Fibroblast of lung (primary cell): ENCODE measurements at places on chromosomes 2 and 18.
A peak's percentile ranks its signal among the peaks of the same experiment; 100 is the strongest.

DNA sequence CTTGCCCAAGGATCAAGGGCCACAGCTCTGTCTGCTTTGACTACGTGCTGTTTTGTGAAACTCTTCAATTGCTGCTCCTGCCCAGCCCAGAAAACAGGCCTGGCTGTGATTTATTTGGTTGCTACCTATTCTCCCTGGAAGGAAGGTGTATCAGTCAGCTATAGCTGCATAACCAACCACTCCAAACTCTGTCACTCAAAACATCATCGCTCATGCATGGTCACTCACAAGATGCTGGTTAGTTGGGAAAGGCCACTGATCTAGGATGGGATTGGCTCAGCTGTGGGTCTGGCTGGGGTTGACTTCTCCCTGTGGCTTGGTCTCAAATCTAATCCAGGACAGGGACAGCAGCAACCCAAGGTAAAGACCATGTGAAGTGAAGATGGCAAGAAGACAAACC lies 14.6 kb downstream of the TEX51 start:
- no peak for DNase-seq

GRCh38 chr18:44691148-44691925 lies 10.6 kb downstream of the SETBP1 start:
- DNase-seq: no peak

DNA sequence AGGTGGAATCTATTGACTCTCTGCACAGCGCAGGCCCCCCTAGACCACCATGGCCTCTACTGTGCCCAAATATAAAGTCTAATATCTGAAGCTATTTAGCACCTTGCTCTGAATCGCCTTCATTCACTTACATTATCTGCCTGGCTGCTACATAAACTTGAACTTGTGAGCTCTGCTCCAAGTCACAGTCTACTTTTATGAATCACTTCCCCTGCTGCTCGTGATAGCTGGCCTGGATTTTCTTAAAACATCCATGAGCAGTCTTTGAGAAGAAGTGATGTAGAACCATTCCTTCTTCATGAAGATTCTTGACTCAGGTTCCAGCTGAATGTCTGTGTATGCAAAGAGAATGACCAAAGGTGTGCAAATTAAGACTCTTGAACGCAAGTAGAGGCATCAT lies 359.5 kb downstream of the RND3 start:
- no peak for DNase-seq

DNA sequence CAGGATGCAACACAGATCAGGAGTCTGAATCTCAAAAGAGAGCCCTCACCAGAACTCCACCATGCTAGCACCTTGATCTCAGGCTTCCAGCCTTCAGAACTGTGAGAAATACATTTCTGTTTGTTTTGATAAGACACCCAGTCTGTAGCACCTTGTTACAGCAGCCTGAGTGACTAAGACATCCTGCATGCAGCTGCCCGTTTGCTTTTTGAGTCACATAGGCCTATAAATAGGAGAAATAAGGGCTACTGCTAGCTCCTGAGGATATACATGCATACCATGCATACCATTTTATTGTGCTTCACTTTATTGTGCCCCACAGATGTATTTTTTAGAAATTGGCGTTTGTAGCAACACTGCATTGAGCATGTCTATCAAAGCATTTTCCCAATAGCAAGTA lies 337.8 kb downstream of the CDH2 start:
- peak; percentile 98 for DNase-seq

DNA sequence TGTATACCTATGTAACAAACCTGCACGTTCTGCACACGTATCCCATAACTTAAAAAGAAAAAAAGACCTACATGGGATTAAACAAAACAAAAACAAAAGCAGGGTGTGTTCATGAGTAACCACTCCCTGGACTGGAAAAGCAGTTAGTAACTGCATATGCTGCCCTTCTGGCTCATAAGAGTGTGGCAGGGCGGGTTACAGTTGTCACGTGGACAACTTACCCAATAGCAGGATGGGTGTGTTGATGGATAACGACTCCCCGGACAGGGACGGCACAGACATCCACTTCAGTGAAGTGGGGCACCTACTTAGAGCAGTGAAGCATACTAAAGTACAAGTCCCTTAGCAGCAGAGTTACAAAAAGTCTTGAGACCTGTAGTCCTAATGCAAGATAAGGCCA lies 136.7 kb downstream of the CCBE1 start:
- no peak for DNase-seq

DNA sequence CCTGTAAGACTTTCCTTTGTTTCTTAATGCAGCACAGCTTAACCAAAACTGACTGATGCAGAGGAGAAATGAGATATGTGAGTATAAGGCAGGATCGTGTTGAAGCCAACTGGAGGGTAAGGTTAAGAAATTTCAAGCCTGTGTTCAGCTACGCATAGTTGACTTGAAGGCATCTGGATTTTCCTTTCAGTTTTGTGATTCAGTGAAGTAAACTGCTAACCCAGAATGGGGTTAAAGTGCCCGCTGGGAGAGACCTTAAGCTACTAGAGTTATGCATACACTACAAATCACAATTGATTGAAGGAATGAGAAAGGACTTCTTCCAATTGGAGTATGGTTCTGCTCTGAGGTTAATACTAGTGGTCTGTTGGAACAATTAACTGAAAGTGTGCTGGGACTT lies 22.6 kb downstream of the THSD7B start:
- no peak for DNase-seq

DNA sequence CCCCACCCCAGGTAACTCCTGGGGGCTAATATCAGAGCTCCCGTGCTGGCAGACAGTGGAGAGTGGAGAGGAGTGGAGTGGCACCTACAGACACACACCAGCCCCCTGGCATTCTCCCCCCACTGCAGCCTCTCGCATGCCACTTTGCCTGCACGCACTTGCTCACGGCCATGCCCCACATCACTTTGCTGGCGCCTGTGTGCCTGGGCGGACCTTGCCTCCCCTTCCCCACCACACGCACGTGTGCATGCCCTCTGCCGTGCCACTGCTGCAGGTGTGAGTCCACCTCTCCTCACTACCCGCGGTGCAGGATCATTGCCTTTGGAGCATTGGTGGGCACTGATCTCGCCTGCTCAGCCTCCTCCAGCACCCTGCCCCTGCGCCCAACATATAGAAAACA lies 72.6 kb upstream of the DOK6 start:
- no peak for DNase-seq

DNA sequence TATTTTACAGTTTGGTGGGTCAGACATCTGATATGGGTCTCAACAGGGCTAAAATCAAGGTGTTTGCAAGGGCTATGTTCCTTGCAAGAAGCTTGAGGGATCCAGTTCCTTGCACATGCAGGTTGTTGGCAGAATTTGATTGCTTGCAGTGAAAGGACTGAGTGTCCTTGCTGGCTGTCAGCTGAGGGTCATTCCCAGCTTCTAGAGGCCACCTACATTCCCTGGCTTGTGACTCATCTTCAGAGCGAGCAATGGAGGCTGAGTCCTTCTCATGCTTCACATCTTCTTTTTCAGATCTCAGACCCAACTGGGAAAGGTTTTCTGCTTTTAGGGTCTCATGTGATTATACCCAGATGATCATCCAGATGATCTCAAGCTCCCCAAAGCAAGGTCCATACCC lies 12.4 kb downstream of the MEX3C start:
- peak; percentile 13 for DNase-seq

DNA sequence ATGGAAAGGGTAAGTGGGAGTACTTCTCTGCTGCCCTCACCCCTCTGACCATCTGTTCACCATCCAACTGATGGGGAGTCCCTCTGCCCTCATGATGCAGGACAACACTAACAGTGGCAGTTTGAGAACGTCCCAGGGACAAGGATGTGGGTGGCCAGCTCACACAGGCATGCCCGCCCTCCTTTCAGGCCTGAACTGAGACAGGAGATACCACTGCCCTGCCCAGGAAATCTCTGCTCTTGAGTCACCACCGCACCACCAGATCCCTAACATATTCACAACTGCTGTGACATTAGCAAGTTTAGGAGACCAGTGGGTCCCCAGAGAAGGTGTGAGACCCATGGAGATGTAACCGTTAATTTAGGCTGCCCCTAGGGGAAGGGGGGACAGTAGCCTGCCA lies 66.2 kb downstream of the TRAPPC8 start:
- DNase-seq: no peak

DNA sequence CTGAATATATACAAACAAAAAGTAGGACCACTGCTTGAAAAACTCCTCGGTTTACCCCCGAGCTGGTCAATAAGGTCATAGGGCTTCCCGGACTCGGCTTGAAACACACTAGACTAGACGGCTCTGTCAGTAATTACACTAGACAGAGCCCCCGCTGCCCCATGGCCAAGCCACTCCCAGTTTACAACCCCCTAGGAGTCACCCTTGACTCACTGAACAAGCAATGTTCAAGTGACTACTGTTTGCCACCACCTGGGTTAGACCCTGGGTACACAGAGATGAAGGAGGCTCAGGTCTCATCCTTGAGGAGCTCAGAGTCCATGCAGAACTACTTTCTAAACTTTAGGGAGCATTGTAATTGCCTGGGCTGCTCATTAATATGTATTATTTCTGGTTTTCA lies 13.7 kb upstream of the PRELID3A start:
- DNase-seq: no peak

GRCh38 chr18:27865431-27865830 lies 311.5 kb downstream of the CDH2 start:
- peak; percentile 13 for DNase-seq

DNA sequence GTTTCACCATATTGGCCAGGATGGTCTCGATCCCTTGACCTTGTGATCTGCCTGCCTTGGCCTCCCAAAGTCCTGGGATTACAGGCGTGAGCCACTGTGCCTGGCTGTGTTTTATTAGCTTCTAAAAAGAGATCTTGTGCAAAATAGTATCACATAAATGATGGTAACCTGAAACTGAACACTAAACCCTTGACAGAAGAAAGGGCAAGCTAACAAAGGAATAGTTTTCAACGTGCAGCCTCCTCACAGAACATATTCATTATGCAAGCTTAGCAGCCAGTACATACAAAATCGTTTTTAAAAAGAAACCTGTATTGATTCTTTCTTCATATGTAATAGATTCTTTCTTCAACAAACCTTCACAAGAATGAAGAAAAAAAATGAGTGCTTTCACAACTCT lies 20.6 kb downstream of the CHN1 start:
- no peak for DNase-seq

DNA sequence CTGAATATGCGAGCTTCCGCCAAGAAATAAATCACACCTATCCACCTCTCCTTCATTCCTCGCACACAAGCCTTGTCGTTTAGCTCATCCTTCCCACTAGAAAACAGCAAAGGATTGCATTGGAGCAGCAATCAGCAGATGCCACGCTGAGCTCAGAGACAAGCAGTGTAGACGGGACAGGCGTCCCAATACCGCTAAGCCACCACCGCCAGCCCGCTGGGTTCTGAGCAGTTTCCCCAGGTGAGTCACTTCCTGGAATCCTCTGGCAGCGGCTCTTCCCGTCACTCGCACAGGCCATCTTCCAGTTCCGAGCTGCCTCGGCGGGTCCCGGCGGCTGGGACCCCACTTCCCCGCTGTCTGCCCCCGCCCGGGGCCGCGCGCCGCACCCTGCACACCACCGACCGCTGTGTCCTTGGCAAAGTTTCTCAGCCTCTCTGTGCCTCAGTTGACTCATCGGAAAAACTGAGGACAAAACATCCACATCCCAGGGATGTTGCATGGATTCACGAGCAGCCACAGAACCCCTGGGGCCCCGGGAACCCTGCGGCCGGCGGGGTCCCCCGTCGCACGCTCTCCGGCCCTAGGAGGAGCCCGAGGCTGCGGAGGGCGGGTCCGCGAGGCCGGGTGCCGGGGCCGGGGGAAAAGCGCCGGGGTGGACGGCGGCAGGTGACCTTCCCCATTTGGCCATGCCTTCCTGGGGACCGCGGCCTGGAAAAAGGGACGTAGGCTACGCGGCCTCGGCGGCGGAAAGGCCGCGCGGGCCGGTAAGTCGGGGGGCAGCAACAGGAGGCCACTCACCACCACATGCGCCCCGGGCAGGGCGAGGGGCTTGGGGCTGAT lies 573 bp downstream of the KDSR start:
- DNase-seq: peak; percentile 45

DNA sequence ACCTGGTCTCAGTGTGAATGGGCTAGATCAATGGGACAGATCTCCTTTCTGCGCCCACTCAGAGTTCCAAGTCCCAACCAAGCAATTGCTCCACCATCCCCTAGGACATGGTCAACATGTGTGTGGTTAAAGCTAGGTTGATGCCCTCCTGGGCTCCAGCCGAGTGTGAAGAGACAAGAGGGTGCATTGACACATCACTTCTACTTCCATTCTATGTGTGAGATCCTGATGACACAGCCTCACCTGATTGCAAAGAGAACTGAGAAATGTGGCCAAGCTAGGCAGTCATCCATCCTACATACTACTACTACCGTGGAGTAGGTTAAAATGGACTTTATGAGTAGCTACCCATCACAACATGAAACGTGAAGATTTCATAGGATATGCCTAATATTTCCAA lies 106.8 kb downstream of the NCKAP5 start:
- DNase-seq: no peak

GRCh38 chr2:71671895-71672825 lies 218.8 kb downstream of the DYSF start:
- DNase-seq: no peak

DNA sequence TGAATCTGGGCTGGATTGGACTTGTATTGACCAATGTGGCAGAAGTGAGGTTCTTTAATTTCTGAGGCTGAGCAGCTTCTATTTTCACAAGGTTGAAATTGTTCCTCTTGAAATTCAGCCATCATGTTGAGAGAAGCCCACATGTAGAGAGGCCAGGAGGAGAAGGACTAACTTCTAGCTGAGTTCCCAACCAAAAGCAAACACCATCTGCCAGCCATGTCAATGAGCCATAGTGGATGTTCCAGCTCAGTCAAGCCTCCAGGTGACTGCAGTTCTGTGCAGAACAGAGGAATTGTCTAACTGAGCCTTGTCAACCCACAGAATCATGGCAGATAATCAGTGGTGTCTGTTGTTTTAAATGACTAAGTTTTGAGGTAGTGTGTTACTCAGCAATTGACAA lies 110.6 kb upstream of the ACVR1 start:
- DNase-seq: no peak

DNA sequence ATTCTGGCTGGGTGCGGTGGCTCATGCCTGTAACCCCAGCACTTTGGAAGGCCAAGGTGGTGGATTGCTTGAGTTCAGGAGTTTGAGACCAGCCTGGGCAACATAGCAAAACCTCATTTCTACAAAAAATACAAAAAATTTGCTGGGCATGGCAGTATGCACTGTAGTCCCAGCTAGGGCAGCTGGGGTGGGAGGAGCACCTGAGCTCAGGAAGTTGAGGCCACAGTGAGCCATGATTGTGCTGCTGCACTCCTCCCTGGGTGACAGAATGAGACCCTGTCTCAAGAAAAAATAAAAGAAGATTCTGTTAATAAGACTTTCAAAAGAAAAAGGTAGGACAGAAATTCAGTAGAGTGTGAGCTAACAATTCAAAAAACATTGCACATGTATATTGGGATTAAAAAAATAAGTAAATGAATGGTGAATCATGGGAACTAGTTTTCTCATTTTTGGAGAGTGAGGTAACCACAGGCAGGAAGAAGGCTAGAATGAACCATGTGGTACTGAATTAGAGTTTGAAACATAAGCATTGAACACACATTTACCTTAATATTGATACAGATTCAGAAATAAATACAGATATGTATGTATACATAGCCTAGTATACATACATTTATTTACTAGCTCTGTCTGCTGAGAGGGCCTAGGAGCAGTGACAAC lies 53.5 kb downstream of the NCOA1 start:
- no peak for DNase-seq
